ENCODE measurements at places on chromosomes 11 and 22.

GRCh38 chr11:117705866-117706265 is 91.2 kb downstream of the DSCAML1 start:
- no peak for DNase-seq

DNA sequence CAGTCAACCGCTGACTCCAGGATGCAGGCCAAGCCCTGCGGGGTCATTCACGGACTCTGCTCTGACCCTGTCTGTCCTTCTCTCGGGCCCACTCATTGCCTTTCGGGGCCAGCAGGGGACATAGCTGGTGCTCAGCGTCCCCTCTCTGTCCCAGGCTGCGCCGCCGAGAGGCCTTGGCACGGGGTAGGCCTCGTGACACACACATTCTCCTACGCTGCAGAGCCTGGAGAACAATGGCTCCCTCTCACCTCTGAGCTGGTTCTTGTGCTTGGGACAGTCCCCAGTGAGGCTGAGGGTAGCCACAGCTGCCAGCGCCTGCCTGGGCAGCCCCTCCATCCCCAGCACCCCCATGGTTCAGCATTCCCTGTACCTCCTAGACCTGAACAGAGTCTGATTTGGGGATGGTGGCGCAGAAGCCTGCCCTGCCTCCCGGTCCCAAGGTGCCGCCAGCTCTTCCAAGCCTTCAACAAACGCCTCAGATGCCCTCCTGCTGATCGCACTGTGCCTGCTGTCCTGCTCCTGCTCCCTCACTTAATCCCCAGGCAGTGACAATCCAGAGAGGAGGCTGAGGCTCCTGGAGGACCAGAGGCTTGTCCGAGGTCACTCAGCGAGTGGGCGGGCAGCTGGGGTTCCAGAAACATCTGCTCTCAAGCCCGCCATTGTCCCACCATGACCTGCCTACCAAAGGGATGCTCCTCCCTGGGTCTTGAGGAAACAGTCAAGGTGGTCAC is 30.4 kb downstream of the DUSP8 start:
- no peak for DNase-seq

DNA sequence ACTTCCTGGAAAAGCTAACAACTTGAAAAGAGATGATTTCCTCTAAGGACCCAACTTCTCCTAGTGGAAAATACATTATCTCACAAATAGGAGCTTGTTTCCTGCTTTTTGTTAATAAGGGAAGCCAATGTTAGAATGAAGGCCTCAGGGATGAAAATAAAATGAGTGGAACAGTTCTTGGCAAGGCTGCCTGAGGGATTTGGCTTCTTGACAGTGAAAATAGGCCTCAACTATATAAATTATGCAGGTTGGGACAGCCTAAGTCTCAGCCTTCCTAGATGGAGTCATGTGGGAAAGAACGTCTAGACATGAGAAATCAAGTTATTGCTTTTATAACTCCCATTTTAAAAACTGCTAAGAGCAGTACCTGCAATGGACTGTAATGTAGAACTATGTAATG is 92.8 kb upstream of the FIBIN start:
- DNase-seq, result no peak

DNA sequence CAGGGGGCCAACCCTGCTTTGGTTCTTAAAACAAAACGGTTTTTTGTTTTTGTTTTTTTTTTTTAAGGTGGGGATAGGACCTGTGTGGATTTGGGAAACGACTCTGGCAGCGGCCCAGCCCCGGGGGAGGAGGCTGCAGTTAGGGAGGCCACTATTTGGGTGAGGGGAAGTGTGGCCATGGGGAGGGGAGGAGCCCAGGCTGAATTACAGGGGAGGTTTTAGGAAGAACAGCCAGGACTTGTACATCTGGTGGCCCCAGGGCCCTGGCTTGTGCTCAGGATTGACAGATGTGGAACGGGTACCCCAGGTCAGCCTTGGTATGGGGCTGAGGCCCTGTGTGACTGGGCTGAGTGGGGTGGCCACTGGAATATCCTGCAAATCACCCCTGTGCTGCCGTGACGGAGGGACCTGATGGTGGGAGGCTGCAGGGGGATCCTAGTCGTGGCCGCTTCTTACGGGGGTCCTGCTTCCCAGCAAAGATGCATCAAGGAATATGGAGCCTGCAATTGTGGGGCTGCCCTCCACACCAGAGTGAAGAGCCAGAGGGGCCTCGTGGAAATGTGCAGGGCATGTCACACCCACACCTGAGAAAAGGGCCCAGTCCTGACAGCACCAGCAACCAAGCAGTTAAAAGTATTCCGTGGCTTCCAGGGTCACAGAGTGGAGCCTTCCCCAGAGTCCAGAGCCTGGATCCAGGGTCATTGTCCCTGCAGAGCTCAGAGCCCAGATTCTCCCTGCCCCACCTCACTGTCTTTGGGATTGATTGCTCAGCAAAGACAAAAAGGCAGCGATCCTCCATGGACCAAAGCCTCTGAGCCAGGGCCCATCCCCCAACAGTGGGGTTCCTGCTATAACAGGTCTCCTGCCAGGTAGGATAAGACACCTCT is 55.2 kb upstream of the WNT7B start:
- DNase-seq, result no peak

DNA sequence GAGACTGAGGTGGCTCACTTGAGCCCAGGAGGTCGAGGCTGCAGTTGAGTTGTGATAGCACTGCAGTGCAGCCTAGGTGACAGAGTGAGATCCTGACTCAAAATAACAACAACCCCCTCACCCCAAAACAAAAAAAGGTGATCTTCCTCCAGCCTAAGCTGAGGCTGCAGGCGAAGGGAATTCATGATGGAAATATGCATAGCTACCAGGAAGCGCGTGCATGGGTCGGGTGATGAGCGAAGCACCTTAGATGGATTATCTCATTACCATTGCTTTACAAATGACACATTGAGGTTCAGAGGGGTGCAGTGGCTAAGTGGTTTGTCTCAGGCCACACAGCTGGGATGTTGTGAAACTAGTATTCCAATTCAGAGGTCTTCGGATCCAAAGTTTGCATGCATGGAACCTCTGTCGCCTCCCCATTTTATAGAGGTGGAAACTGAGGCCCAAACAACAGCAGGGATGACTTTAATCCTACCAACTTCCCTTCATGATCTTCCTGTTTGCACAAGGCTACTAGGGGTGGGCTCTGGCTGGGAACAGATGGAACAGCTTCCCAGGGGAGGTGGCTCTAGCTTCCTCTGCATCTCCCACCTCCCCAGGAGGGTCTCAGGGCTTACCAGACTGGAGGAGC is 4.6 kb downstream of the SLC29A2 start:
- no peak for DNase-seq

DNA sequence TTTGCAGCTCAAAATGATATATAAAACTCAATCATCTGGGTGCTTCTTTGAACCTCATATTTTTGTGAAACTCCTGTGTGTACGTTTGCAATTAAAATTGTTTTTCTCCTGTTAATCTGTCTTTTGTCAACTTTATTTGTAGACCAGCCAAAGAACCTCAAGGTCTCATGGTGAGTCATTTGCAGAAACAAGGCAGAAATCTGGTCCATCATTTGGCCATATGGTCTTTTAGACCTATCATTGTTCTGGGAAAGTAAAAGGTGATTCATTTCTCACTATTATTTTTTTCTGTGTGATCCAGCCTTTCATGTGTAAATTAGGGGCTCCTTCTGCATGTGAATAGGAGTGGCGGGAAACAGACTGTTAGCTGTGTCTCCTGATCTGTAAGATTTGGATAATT is 399.1 kb upstream of the DDI1 start:
- DNase-seq, result no peak

Measured in activated CD4-positive, alpha-beta T cell treated with anti-CD3 and anti-CD28 coated beads for 24 hours (primary cell).